Skin of body (tissue), 3 donors: ENCODE measurements at places on chromosomes 4 and X. TPM values are rescaled to one million over a fixed set of nuclear protein-coding genes. Genes with fewer than 3 reads are reported as not detected.

CXCL11 gene
- 0.49 TPM for total RNA-seq

BGN gene
- total RNA-seq = 28.1 TPM

MAGED4 gene
- total RNA-seq = 18.0 TPM

SUPT20HL2 gene
- not detected for total RNA-seq

GATB gene
- total RNA-seq = 17.9 TPM

CENPVL2 gene
- not detected for total RNA-seq

QRFPR gene
- 0.89 TPM for total RNA-seq

TMEM131L gene
- total RNA-seq = 32.2 TPM

TMSB15C gene
- 7.6 TPM for total RNA-seq

GPR82 gene
- 0.20 TPM for total RNA-seq

PLXNB3 gene
- 2.2 TPM for total RNA-seq

PAGE4 gene
- total RNA-seq = not detected

SH3RF1 gene
- 20.4 TPM for total RNA-seq

CSN1S1 gene
- total RNA-seq = not detected

NXF2 gene
- not detected for total RNA-seq

OPRPN gene
- total RNA-seq = not detected

FAM47A gene
- total RNA-seq = not detected

MTMR8 gene
- total RNA-seq = 1.7 TPM

CT45A2 gene
- total RNA-seq = not detected

C4orf36 gene
- total RNA-seq = 1.9 TPM

TMEM271 gene
- 0.30 TPM for total RNA-seq

F8 gene
- total RNA-seq = 3.1 TPM

NALF2 gene
- total RNA-seq = 0.10 TPM

FATE1 gene
- 0.20 TPM for total RNA-seq

PAK3 gene
- total RNA-seq = 6.7 TPM

TCEAL7 gene
- total RNA-seq = 44.0 TPM

GJB1 gene
- 0.30 TPM for total RNA-seq

FRMD7 gene
- total RNA-seq = 0.10 TPM

MAP7D2 gene
- total RNA-seq = 0.69 TPM

FMR1NB gene
- not detected for total RNA-seq

SCARB2 gene
- total RNA-seq = 129 TPM

TLR1 gene
- total RNA-seq = 12.6 TPM

MAGEA2B gene
- not detected for total RNA-seq

ATP11C gene
- total RNA-seq = 27.9 TPM

FHIP1A gene
- 30.6 TPM for total RNA-seq

CAPN6 gene
- 41.9 TPM for total RNA-seq

ATP1B4 gene
- 25.9 TPM for total RNA-seq

ZFYVE28 gene
- 5.1 TPM for total RNA-seq

FGG gene
- not detected for total RNA-seq

TLR2 gene
- total RNA-seq = 10.2 TPM

GPR119 gene
- not detected for total RNA-seq

RTL9 gene
- total RNA-seq = 0.39 TPM

WNK3 gene
- total RNA-seq = 3.1 TPM

FRMPD4 gene
- total RNA-seq = 0.30 TPM

RHOXF1 gene
- total RNA-seq = not detected

YY2 gene
- total RNA-seq = 2.5 TPM

COPS4 gene
- 85.4 TPM for total RNA-seq

USP17L15 gene
- not detected for total RNA-seq

MAGEB4 gene
- not detected for total RNA-seq

TAPT1 gene
- total RNA-seq = 34.4 TPM

TEX13C gene
- not detected for total RNA-seq

KLKB1 gene
- 0.20 TPM for total RNA-seq

SLC4A4 gene
- total RNA-seq = 4.4 TPM

CLDN34 gene
- total RNA-seq = 0.30 TPM

IL2RG gene
- total RNA-seq = 2.6 TPM

PNCK gene
- 0.99 TPM for total RNA-seq
